ENCODE measurements at places on chromosomes 5 and 9. TPM values are rescaled to one million over a fixed set of nuclear protein-coding genes. Genes with fewer than 3 reads are reported as not detected.

Gene EQTN
- total RNA-seq = not detected

GRCh38 chr9:134796882-134797281 lies 83.7 kb upstream of the FCN2 start:
- no peak overlapping the region for H3K27ac ChIP-seq
- H3K4me3 ChIP-seq = no peak overlapping the region
- H3K36me3 ChIP-seq = no peaks in the 10 kb centered on the region
- no peaks in the 10 kb centered on the region for H3K27me3 ChIP-seq
- DNase-seq = no peak

Gene ORM2
- not detected for total RNA-seq

Gene PCYOX1L
- 2.6 TPM for total RNA-seq

- no peaks in the 10 kb centered on the region for H3K36me3 ChIP-seq
- no peaks in the 10 kb centered on the region for H3K27me3 ChIP-seq
- no peak overlapping the region for H3K4me3 ChIP-seq
- no peaks in the 10 kb centered on the region for H3K4me1 ChIP-seq
- no peak for DNase-seq
Measured at GRCh38 chr5:1936901-1937300, 54.2 kb upstream of the IRX4 start.

Measured in SJCRH30 (cell line).